Muscle of arm (tissue), 14 donors: ENCODE measurements at places on chromosomes 7 and 10.

- DNase-seq = no peak
Observed at GRCh38 chr10:110641256-110641655, 2.9 kb upstream of the RBM20 start.

DNA sequence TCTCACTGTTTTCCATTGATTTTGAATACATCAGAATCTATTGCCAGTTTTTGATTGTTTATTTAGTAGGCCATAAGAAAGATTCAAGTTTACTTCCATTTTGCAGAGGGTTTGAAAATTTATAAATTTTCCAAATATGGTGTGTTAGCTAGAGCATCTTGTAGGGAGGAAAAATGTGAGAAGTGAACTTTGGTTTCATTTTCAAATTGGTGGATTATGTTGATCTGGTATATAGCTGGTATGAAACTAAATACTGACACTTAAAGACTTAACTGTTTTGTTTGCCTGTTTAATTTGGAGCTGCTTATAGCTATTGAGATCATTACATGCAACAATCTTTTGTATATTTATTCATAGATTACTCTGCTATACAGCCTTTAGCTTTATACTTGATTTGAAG lies 108.1 kb downstream of the ADAM22 start:
- no peak for DNase-seq

DNA sequence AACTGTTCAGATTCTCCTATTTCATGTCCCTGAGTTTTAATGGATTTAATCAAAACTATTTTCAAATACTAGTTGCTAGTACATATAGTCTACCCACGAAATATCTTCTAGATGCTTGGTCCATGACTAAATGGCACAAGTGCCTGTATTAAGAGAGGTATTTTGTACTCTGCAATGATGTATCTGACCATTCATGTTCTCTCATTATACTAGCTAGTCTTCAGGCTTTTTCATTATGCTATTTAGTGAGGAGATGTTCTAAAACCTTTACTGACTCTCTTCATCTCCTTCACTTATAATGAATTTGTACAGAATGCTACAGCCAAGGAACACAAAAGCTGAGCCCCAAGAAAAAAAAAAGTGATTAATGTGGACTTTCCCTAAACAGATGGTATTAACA lies 222.5 kb downstream of the AHR start:
- DNase-seq = no peak

DNA sequence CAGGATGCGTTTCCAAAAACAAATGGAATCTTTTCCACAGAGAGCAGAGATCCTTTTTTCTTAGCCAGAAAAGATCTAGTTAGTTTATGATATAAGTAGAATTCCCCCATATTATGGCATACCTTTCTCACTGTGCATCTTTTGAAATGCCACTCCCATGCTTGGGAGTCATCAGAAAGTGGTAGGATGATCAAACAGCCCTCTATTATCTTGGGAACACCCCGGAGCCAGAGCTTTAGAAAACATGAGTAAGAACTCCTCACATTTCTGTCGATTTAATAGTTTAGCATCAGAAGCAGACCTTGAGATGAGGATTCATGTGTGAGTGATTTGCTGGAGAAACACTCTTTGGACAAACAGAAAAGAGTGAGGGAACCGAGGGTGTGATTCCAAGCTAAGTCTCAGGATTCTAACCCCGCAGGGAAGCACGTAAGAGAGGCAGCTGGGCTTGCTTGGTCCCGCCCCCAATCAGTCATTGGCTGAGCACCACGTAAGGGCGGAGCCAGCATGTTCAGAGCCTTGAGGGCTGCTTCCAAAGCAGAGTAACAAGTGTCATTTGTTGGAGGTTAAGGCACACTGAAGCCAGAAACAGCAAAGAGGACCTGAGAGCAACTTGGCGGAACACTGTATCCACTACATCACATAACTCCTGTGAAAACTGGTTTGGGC lies 43.7 kb upstream of the NXPH1 start:
- peak; percentile 10 for DNase-seq

- DNase-seq = no peak
Observed at GRCh38 chr10:14527915-14528314, 197.2 kb upstream of the FRMD4A start.

DNA sequence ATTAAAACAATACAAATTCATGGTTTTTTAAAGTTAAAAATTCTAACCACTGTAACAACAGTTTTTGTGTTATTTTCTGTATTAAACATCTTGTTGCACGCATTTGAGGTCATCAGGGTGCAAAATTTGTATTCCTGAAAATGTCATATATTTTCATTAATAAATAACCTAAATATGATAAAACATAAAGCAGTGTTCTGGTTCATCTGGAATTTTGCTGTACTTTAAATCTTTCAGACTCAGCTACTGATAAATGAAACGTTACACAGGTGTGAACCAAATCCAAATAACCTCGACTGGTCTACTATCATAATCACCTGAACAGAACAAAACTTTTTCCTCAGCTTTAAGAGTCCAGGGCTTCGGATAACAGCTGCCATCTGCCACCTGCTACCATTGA lies 6.9 kb downstream of the IFIT2 start:
- no peak for DNase-seq

DNA sequence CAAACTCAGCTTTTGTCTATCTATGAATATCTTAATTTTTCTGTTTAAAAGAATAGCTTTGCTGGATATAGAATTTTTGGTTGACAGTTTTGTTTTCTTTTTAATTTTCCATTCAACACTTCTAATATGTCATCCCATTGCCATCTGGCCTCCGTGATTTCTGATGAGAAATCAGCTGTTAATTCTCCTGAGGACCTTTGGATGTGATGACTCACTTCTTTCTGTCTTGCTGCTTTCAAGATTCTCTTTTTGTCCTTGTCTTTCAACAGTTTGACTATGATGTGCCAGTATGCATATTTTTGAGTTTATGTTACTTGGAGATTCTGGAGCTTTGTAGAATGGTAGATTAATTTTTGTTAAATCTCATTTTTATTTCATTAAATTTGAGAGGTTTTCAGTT lies 38.4 kb downstream of the ZNF518A start:
- DNase-seq = no peak
